ENCODE measurements at places on chromosomes 2 and 18. TPM values are rescaled to one million over a fixed set of nuclear protein-coding genes. Genes with fewer than 3 reads are reported as not detected.

AFG3L2 gene
- total RNA-seq, result 43.1 TPM

ANKRD23 gene
- total RNA-seq, result 1.8 TPM

IL37 gene
- total RNA-seq, result not detected

ELOA2 gene
- total RNA-seq, result not detected

MAP3K19 gene
- total RNA-seq, result not detected

SLC4A5 gene
- 0.56 TPM for total RNA-seq

LRRTM4 gene
- total RNA-seq, result not detected

ABCB11 gene
- not detected for total RNA-seq

LCT gene
- total RNA-seq, result not detected

STK39 gene
- 29.6 TPM for total RNA-seq

CNTNAP5 gene
- not detected for total RNA-seq

NFATC1 gene
- total RNA-seq, result 1.8 TPM

RMND5A gene
- total RNA-seq, result 39.4 TPM

ONECUT2 gene
- total RNA-seq, result under 0.01 TPM

CCBE1 gene
- total RNA-seq, result 0.40 TPM

IL36G gene
- 27.4 TPM for total RNA-seq

WDR75 gene
- total RNA-seq, result 24.3 TPM

REG1A gene
- total RNA-seq, result not detected

GNAL gene
- total RNA-seq, result 8.8 TPM

ZNF532 gene
- 28.3 TPM for total RNA-seq

SYT4 gene
- total RNA-seq, result not detected

ZNF385B gene
- total RNA-seq, result 0.32 TPM

Measured in esophagus mucosa (tissue), 1 donor.